ENCODE measurements at places on chromosomes 11 and 22.
A peak's percentile ranks its signal among the peaks of the same experiment; 100 is the strongest.

DNA sequence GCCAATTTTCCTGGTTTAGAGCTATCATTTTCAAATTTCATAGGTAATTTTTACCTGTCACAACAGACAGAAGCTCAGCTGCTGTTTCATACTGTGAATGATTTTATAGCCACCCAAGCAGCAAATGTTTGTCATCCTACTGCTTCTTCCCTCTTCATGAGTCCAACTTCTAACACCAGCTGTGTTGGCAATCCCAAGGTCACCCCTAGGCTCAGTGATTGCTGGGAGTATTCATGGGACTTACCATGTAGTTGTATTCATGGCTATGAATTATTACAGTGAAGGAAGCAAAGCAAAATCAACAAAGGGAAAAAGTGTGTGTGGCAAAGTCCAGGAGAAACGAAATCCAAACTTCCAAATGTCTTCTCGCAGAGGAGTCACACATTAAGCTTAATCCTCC, 28.5 kb downstream of the CUL5 start:
- DNase-seq, result no peak

DNA sequence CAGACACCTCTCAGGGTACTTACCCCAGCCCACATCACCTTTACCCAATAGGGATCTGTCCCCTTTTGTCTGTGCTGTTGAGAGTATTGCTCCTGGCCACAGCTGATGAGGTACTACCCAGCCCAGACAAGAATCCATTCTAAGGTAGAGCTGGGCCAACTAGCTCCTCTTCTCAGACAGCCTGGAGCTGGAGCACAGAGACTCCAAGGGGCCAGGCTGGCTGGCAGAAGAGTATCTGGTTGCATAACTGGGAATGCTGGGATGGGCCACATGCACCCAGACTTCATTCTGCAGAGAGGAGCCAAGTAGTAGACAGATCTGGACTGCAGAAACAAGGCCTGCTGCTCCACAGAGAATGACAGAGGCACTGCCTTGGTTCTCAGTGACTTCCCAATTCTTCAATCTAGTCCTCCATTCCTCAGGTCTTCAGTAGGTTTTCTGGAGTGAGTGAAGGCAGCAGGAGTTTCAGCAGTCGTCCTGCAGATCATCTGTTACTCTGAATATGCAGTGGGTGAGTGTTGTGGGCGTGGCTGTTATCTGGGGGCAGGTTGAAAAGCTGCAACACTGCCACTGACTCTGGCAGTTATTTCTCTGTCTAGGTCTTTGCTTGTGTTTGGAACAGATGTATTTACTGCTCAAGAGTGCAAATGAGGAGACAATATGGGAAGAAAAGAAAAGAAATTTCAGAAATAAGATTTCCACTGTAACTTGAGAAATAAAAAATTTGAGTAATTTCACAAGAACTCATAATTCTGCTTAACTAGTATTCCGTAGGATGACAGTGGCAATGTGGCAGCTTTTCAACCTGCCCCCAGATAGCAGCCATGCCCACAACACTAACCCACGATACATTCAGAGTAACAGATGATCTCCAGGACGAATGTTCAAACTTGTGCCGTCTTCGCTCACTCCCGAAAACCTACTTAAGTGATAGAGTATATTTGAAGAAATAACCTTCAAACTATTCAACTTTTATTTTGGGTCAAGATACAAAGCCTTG, 34.9 kb downstream of the MAPK1 start:
- DNase-seq, result no peak

DNA sequence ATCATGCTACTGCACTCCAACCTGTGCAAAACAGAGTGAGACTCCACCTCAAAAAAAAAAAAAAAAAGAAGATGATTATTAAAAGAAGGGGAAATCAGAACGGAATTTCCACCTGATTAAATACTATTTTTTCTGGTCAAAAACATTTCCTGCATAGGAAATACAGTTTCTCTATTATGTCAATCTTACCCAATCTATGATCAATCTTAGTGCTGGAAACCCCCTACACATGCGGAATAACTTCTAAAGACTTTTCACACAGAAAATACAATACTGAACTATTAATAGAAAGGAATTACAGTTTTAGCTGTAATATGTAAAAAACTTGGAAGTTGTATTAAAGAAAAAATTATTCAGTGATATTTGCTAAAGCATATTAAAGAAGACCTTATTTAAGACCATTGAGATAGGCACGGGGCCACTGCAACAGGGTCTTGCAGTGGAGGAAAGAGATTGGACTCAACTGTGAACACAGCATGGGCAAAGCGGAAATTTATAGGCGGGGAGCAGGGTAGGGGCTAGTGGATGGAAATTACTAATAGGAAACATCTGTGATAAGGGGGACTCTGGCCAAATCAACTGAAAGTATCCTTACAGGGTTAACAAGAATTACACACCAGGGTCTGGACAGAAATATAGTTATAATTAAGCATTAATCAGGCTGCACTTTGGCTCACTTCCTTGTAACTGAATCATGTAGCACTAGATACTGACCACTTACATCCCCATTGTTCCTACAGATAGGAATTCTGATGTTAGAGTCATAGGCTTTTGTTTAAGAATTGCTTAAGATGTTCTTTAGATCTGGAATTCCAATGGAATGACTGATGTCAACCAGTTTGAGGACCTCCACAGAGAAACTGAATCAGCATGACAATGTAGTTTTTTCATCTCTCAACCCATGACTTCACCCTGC, 411.5 kb upstream of the DDI1 start:
- no peak for DNase-seq

GRCh38 chr11:83717537-83717936, 431.4 kb upstream of the CCDC90B start:
- no peak for DNase-seq

- peak; percentile 10 for DNase-seq
Measured at GRCh38 chr11:3942956-3943497, 87.6 kb downstream of the STIM1 start.

DNA sequence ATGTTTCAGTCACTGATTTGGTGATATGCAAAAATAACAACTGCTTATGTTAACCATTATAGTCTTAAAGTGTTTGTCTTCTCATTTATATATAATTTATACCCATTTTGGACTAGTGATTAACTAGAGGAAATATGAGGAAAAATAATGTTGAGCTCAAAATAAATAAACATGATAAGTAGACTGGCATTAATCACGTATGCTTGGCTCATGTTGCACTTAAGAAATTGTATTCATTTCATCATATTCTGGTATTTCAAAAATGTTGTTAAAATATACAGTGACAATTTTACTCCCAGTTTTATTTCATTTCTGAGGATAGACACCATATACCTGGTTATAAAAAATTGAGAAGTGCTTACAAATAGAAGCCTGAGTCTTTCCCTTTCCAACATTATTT, 3.8 kb upstream of the OR10D3 start:
- DNase-seq, result no peak

DNA sequence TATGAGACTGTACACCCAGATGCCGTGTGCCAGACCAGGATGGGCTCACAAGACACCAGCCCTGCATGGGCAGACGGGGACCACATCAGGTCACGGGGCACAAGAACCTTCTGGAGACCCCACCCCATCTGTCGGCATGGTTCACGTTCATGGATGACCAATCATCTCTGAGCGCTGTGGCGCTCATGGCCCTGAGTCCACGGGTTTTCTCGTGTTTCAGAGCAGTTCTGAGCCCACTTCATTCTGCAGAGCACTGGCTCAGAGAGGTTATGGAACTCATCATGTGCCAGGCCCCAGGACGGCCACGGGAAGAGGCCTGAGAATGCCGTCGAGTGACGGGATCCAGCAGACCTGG, 63.0 kb upstream of the PPARA start:
- no peak for DNase-seq

DNA sequence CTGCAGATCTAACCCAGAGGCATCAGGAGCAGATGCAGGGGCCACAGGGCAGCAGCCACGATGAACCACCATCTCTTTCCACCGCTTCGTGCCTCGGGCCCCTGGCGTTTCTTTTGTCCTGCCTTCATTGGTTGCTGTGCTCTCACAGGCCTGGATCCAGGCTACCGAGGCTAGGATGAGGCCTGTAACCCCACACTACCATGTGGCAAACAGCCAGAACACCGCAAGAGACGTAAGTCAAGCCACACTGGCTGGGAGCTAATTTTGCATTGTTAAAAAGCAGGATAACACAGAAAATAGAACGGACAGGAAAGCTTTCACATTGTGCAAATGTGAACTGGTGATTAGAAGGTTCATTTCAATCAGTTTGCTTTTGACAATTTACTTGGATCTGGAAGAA, 15.7 kb upstream of the ARFGAP3 start:
- DNase-seq, result no peak

DNA sequence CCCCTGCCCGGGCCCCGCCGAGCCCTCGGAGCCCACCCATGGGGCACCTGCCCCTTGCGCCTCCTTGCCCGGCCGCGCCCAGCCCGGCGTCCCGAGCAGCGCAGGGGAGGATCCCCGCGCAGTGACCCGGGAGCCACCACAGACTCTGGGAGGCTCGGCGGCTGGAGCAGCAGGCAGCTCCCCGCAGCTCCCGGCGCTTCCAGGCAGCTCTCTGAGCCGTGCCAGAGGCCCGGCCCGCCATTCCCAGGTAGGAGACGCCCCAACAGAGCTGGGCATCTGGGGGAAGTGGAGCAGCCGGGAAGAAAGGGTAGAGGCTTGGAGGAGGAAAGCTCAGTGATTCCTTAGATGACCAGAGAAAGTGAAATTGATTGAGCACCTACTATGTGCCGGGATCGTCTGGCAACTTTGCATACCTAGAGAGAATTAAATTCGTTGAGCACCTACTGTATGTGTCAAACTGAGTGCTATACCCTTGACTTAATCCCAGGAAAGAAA, 670 bp downstream of the RASD2 start:
- DNase-seq, result no peak
